Spleen (tissue), 13 donors: ENCODE measurements at places on chromosomes 6 and 20.

- H3K27me3 ChIP-seq: no peaks in the 10 kb centered on the region
- no peaks in the 10 kb centered on the region for H3K36me3 ChIP-seq
- H3K27ac ChIP-seq: no peak overlapping the region
- H3K4me1 ChIP-seq: no peaks in the 10 kb centered on the region
These were observed 156.9 kb upstream of the ZFP64 start for GRCh38 chr20:52348434-52348833.

DNA sequence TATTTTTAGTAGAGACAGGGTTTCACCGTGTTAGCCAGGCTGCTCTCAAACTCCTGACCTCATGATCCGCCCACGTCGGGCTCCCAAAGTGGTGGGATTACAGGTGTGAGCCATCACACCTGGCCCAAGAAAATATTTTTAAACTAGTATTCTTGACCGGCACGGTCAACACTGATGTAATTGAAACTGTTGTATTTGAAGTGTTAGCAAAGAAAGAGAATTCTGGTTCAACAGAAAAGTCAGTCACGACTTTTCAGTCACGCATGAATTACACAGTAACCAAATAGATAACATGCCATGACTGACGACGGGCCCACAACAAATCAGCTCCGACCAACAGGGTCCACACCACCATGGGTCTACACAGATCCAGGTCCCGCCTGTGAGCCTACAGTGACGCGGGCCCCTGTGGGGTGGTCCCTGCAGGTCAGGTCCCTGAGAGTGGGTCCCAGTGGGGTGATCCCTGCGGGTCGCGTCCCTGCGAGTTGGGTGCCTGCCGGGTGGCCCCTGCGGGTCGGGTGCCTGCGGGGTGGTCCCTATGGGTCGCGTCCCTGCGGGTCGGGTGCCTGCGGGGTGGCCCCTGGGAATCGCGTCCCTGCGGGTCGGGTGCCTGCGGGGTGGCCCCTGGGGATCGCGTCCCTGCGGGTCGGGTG lies 1.0 kb downstream of the GMEB2 start:
- no peaks in the 10 kb centered on the region for H3K27me3 ChIP-seq
- H3K4me1 ChIP-seq: peaks cover 44% of the 10 kb centered on the region
- H3K4me3 ChIP-seq: peak overlapping the region; percentile 54
- DNase-seq: peak; percentile 91
- no peaks in the 10 kb centered on the region for H3K36me3 ChIP-seq
- peak overlapping the region; percentile 98 for H3K27ac ChIP-seq

- no peaks in the 10 kb centered on the region for H3K36me3 ChIP-seq
- H3K27ac ChIP-seq: no peak overlapping the region
- no peaks in the 10 kb centered on the region for H3K27me3 ChIP-seq
- no peak for DNase-seq
- H3K4me3 ChIP-seq: no peak overlapping the region
- no peaks in the 10 kb centered on the region for H3K4me1 ChIP-seq
These were observed 102.5 kb upstream of the SPACA1 start for GRCh38 chr6:87945181-87945580.

- no peak overlapping the region for H3K4me3 ChIP-seq
- peak overlapping the region; percentile 57 for H3K27ac ChIP-seq
- peaks cover 85% of the 10 kb centered on the region for H3K4me1 ChIP-seq
- DNase-seq: no peak
These were observed 7.3 kb downstream of the ADA start for GRCh38 chr20:44644230-44644617.

DNA sequence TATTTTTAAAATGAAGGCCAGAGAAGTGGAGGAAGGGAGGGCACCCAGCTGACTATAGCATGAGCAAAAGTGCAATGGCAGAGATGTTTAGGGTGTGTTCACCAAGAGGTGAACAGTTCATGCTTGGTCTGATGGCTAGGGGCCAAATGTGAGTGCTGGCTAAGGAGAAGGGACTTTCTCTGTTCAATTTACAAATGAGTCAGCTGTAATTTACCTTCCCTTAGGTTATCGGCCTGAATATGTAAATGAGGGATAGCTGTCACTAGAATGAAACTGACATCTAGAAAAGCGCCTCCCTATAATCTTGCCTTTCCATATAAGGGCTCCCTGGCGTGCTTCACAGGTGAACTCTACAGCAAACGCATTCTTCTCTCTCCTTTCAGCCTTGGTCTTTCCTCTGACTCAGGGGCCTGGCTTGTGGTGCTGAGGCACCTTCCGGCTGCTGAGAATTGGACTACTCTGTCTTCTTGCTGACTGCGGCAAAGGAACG lies 114.7 kb upstream of the BACH2 start:
- no peaks in the 10 kb centered on the region for H3K36me3 ChIP-seq
- peaks cover 14% of the 10 kb centered on the region for H3K4me1 ChIP-seq
- no peaks in the 10 kb centered on the region for H3K27me3 ChIP-seq

DNA sequence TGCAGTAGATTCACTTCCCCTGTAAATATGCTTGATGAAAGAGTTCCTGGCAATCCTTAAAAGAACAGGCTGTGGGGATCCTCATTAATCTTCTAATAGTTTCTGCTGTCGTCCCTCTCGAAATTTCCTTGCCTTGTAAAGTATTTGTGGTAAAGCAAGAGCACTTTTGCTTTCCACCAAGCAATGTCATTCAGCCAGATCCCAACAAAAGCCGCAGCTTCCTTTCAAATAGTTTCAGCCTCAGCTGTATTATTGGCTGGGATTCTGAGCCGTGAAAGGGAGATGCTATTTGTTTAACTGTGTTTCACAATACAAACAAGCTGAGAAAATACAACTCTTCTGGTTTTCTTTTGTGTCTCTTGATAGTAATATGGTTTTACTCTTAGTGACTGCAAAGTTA lies 48.9 kb upstream of the EPHA7 start:
- H3K27ac ChIP-seq: no peak overlapping the region
- no peak for DNase-seq
- H3K4me3 ChIP-seq: no peak overlapping the region
- no peaks in the 10 kb centered on the region for H3K27me3 ChIP-seq

- no peak overlapping the region for H3K4me3 ChIP-seq
- no peaks in the 10 kb centered on the region for H3K27me3 ChIP-seq
- no peak for DNase-seq
- H3K36me3 ChIP-seq: no peaks in the 10 kb centered on the region
- no peaks in the 10 kb centered on the region for H3K4me1 ChIP-seq
- no peak overlapping the region for H3K27ac ChIP-seq
These were observed 638.4 kb downstream of the MAFB start for GRCh38 chr20:40050596-40050995.

DNA sequence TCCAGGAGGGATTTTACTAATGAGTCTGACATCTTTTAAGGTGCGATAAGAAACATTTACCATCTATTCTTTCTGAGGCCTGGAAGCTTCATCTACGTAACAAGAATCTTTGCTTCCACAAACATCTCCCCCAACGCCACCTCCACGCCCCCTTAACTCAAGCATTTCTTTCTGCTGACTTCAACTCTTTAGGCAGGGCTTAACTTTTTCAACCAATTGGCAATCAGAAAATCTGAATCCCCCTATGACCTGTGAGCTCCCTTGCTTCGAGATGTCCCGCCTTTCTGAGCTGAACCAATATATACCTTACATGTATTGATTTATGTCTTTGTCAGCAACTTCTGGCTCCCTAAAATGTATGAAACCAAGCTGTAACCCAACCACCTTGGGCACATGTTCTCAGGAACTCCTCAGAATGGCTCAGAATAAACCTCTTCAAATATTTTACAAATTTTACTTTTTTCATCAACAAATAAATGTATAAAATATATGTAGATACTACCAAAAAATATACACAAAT lies 11.5 kb downstream of the OR2H2 start:
- no peak overlapping the region for H3K27ac ChIP-seq
- H3K27me3 ChIP-seq: no peaks in the 10 kb centered on the region
- H3K4me1 ChIP-seq: peaks cover 4% of the 10 kb centered on the region
- no peak for DNase-seq
- H3K36me3 ChIP-seq: no peaks in the 10 kb centered on the region

GRCh38 chr20:1784586-1784985 lies 110.6 kb upstream of the SIRPA start:
- H3K4me1 ChIP-seq: peaks cover 7% of the 10 kb centered on the region
- no peaks in the 10 kb centered on the region for H3K36me3 ChIP-seq
- no peak for DNase-seq
- H3K27me3 ChIP-seq: peaks cover 2% of the 10 kb centered on the region
- peak overlapping the region; percentile 56 for H3K27ac ChIP-seq
- no peak overlapping the region for H3K4me3 ChIP-seq

DNA sequence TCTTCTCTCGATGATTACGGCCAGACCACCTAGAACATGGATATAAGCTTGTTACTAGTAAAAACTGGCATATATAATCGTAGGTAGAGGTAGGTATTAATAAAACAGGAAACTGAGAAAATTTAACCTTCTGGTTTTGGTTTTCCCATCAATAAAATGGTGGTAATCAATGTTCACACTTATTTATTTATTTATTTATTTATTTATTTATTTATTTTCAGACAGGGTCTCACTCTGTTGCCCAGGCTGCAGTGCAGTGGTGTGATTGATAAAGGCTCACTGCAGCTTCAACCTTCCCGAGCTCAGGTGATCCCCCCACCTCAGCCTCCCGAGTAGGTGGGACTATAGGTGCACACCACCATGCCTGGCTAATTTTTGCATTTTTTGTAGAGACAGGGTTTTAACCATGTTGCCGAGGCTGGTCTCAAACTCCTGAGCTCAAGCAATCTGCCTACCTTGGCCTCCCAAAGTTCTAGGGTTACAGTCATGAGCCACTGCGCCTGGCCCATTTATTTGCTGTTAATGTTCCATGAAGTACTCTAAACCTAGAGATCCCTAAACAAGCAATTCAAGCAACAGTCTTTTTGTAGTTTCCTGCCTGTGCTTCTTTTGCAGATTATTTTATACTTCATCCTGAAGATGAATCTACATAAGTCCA lies 11.5 kb downstream of the TOMM6 start:
- no peak overlapping the region for H3K4me3 ChIP-seq
- H3K4me1 ChIP-seq: no peaks in the 10 kb centered on the region
- no peak overlapping the region for H3K27ac ChIP-seq

GRCh38 chr6:84967389-84967788 lies 203.0 kb upstream of the TBX18 start:
- no peak for DNase-seq
- no peaks in the 10 kb centered on the region for H3K27me3 ChIP-seq
- no peaks in the 10 kb centered on the region for H3K36me3 ChIP-seq
- H3K4me3 ChIP-seq: no peak overlapping the region
- no peak overlapping the region for H3K27ac ChIP-seq

DNA sequence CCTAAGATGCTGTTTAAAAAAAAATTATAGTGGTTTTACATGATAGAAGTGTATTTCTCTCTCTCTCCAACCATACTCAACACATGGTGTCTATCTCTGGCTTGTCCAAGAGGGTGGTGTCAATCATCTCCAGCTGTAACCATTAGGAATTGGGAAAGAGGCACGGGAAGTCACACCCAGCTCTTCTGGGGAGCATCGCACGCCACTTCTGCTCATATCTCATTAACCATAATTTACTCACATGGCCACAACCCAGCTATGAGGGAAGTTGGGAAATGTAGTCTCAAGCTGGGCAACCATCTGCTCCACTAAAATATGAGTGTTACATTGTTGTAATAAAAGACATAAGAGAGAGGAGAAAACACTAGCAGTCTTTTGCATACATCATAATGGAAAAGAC lies 30.4 kb upstream of the TSHZ2 start:
- H3K4me1 ChIP-seq: no peaks in the 10 kb centered on the region
- H3K4me3 ChIP-seq: no peak overlapping the region
- H3K27ac ChIP-seq: no peak overlapping the region

- H3K4me1 ChIP-seq: no peaks in the 10 kb centered on the region
- no peak overlapping the region for H3K27ac ChIP-seq
- H3K27me3 ChIP-seq: no peaks in the 10 kb centered on the region
- no peaks in the 10 kb centered on the region for H3K36me3 ChIP-seq
These were observed 301.2 kb upstream of the SGK1 start for GRCh38 chr6:134619077-134619476.

- DNase-seq: no peak
- peaks cover 78% of the 10 kb centered on the region for H3K4me1 ChIP-seq
- no peak overlapping the region for H3K4me3 ChIP-seq
- H3K27ac ChIP-seq: peak overlapping the region; percentile 34
- no peaks in the 10 kb centered on the region for H3K36me3 ChIP-seq
- H3K27me3 ChIP-seq: no peaks in the 10 kb centered on the region
These were observed 15.1 kb downstream of the HIVEP2 start for GRCh38 chr6:142929751-142930358.

DNA sequence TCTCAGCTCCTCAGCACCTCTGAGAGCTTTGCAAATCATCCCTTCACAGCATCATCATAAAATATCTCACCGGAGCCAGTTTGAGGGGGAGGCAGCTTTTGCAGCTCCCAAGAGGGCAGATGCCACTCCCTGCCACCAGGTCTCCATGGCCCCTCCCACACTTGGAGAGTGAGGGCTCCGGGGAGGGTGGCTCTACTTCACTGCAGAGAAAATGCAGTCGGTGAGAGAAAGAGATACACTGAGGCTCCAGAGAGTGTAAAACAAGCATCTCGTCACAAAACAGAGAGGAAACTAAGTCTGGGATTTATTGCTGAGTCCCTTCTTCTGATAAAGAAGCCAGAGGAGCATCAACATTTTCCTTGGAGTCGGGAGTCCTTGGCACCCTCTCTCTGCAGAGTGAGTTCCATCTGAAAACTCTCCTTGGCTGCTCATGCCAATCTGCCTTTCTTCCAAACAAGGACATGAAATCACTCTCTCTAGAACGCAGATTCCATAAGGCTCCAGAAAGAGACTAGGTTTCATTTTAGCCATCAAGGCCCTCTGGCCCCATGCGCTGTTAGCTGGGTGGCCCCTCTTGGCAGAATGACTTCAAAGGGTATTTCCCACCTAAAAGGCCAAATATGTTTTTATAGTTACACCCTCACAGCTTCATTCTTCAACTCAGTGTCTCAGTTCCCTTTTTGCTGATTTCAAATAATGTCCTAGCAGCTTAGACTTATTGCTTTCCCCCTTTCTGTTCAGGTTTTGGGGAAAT lies 70.6 kb upstream of the F13A1 start:
- H3K4me3 ChIP-seq: no peak overlapping the region
- H3K27ac ChIP-seq: peak overlapping the region; percentile 19
- H3K27me3 ChIP-seq: no peaks in the 10 kb centered on the region
- DNase-seq: no peak
- H3K4me1 ChIP-seq: peaks cover 65% of the 10 kb centered on the region
- H3K36me3 ChIP-seq: no peaks in the 10 kb centered on the region

GRCh38 chr6:150254770-150255169 lies 111.9 kb downstream of the PPP1R14C start:
- no peak overlapping the region for H3K4me3 ChIP-seq
- H3K4me1 ChIP-seq: no peaks in the 10 kb centered on the region
- no peak overlapping the region for H3K27ac ChIP-seq

- no peaks in the 10 kb centered on the region for H3K27me3 ChIP-seq
- no peak overlapping the region for H3K27ac ChIP-seq
- no peaks in the 10 kb centered on the region for H3K36me3 ChIP-seq
- no peaks in the 10 kb centered on the region for H3K4me1 ChIP-seq
- H3K4me3 ChIP-seq: no peak overlapping the region
These were observed 170.8 kb upstream of the PHACTR1 start for GRCh38 chr6:12545619-12546409.

- no peak for DNase-seq
- H3K4me3 ChIP-seq: no peak overlapping the region
- H3K27ac ChIP-seq: no peak overlapping the region
- no peaks in the 10 kb centered on the region for H3K36me3 ChIP-seq
- H3K27me3 ChIP-seq: peaks cover 100% of the 10 kb centered on the region
These were observed 3.1 kb upstream of the NKX2-2 start for GRCh38 chr20:21516861-21517565.

GRCh38 chr20:10157549-10157948 lies 61.1 kb upstream of the SNAP25 start:
- no peak overlapping the region for H3K27ac ChIP-seq
- H3K36me3 ChIP-seq: no peaks in the 10 kb centered on the region
- H3K4me3 ChIP-seq: no peak overlapping the region
